Lung microvascular endothelial cell (primary cell): ENCODE measurements at places on chromosomes 5 and 9. TPM values are rescaled to one million over a fixed set of nuclear protein-coding genes. Genes with fewer than 3 reads are reported as not detected.

CYLC2 gene
- total RNA-seq = not detected in 2 replicates

CCDC152 gene
- under 0.01 and 0.22 TPM in 2 replicates for total RNA-seq

DNA sequence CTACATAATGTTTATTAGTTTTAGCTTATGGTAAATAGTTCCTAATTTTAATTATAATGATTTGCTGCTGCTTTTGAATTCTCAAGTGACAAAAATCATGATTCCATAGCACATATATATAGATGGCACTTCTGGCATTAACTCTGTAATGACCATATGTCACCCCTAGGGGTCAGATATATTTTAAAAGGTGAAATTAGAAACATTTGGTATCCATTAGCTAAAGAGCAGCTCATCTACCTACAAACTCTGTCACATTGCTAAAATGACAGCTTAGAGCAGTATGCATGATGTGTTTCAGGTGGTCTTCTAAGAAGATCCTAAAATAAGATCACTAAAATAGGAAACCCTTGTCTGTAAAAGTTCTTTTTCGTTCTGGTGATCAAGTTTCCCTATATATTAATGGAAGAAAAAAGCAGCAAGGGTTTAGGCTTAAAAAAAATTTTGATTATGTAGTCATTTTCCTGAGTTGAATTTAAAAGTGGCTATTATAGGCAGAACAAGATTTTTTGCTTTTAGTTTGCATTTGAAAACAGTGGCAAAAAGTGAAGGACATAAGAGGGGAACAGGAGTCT, 157.7 kb upstream of the POU5F2 start:
- DNase-seq = peak; percentile 5

- no peak for DNase-seq
These were observed 2.6 kb downstream of the EBF1 start for GRCh38 chr5:159096924-159097783.
